T-helper 2 cell treated with Interferon-gamma antibody and Interleukin-4, amounts not matched to agents 100 ng/mL and 5 ng/mL, for 36 hours (primary cell): ENCODE measurements at places on chromosomes 6 and 20. TPM values are rescaled to one million over a fixed set of nuclear protein-coding genes. Genes with fewer than 3 reads are reported as not detected.

Gene BPIFB1
- total RNA-seq = not detected in 2 replicates

Gene TFEB
- total RNA-seq = 7.8 and 9.7 TPM in 2 replicates

Gene IP6K3
- not detected in 2 replicates for total RNA-seq

Gene NMBR
- total RNA-seq = not detected in 2 replicates

Gene LINC00237
- total RNA-seq = not detected in 2 replicates

Gene STXBP5
- total RNA-seq = 19.6 and 22.5 TPM in 2 replicates

Gene HRH3
- total RNA-seq = not detected in 2 replicates

Gene IFT52
- 14.0 and 15.7 TPM in 2 replicates for total RNA-seq

Gene VEGFA
- total RNA-seq = 22.4 and 22.8 TPM in 2 replicates

Gene UBE2C
- 181 and 183 TPM in 2 replicates for total RNA-seq

Gene SLCO4A1
- 57.2 and 58.0 TPM in 2 replicates for total RNA-seq

Gene OR2H2
- not detected in 2 replicates for total RNA-seq

Gene SEL1L2
- not detected in 2 replicates for total RNA-seq

Gene F13A1
- not detected in 2 replicates for total RNA-seq

Gene NSFL1C
- 73.2 and 77.2 TPM in 2 replicates for total RNA-seq

Gene SYNGAP1
- total RNA-seq = 36.4 and 40.7 TPM in 2 replicates

Gene SIRPB1
- 2.0 and 3.6 TPM in 2 replicates for total RNA-seq

Gene NCOA7
- 36.3 and 41.5 TPM in 2 replicates for total RNA-seq

Gene ANGPT4
- total RNA-seq = not detected in 2 replicates

Gene UNC5CL
- 1.2 and 1.3 TPM in 2 replicates for total RNA-seq

Gene SLC22A16
- 0.18 TPM in 1 of 2 replicates, not detected in the other for total RNA-seq

Gene CFAP61
- total RNA-seq = not detected in 2 replicates

Gene DTNBP1
- 23.3 and 25.3 TPM in 2 replicates for total RNA-seq

Gene ZBTB46
- 0.16 and 0.32 TPM in 2 replicates for total RNA-seq

Gene HTR1B
- total RNA-seq = not detected in 2 replicates

Gene OGFRL1
- total RNA-seq = 5.1 and 5.7 TPM in 2 replicates
